ENCODE measurements at places on chromosomes 2 and 18.

DNA sequence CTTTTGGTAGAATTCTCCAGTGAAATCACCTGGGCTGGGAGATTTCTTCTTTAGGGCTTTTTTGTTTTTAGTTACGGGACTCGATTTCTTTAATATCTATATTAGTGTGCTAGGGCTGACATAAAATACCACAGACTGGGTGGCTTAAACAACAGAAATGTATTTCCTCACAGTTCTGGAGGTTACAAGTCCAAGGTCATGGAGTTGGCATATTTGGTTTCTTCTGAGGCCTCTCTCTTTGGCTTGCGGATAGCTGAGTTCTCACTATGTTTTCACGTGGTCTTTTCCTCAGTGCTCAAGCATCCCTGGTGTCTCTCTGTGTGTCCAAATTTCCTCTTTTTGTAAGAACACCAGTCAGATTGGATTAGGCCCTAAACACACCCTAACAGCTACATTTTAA, 208.5 kb upstream of the DTNA start:
- DNase-seq: no peak

- DNase-seq: no peak
These were observed 78.5 kb downstream of the PPP1R1C start for GRCh38 chr2:182064019-182064778.

DNA sequence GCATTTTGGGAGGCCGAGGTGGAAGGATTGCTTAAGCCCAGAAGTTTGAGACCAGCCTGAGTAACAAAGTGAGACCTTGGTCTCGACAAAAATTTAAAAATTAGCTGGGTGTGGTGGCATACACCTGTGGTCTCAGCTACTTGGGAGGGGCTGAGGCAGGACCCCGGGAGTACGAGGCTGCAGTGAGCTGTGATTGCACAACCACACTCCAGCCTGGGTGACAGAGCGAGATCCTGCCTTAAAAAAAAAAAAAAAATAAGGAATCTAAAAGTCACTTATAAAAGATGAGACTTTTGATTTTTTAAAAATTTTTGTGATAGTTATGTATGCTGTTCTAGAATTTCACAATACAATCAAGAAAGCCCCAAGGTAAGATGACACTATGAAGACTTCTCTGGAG, 33.1 kb downstream of the ID2 start:
- no peak for DNase-seq

DNA sequence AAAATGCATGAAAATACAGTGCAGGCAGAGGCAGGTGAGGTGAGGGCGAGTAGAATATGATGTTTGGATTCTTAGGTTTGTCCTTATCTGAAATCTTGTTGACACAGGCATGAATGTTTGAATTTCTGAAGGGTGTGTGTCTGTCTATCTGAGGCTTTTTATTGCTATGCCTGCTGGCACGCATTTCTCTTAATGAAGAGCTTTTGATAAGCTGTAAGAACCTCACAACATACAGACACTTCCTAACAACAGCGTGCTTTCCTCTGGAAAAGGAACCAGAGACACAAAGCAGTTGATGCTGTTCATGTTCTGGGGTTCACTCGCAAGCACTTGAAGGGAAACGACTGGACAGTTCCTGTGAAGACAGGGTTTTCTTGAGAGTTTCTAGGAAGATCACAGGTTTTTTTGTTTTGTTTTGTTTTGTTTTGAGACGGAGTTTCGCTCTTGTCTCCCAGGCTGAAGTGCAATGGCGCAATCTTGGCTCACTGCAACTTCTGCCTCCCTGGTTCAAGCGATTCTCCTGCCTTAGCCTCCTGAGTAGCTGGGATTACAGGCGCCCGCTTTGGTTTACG, 33.3 kb upstream of the CABLES1 start:
- no peak for DNase-seq

DNA sequence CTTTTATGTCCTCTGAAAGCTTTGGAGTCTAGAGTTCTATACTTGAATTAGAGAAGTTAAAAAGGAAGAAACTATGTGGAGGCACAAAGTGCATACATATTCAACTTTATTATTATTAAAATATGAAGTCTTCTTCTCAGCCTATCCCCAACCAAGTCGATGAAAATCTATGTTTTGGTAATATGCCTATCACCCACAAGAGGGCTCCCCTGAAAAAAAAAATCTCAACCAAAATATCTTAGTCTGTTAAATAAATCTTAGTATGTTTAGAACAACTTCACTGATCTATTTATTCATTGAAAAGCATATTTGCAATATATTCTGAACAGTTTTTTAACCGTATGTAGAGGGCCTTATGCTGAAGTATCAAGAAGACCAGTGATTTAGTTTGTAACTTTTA, 804.5 kb downstream of the TDRD15 start:
- no peak for DNase-seq

DNA sequence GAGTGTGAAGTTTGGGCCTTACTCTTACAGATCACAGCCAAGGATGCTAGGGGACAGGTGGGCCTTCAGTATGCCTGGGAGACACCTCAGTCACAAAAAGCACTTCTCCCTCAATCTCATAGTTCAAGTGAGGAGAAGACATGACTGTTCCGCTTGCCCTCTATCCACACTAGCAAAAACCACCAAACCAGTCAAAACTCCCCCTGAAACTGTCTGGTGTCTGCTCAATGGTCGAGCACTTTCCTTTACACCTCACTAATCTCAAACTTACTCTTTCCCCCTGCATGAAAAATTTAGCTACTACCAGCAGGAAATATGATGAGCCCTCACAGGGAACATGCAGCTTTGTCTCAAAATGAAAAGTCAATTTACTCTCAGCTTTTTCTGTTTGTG, 232.2 kb downstream of the TRIB2 start:
- no peak for DNase-seq

Data from breast epithelium (tissue), 4 donors.